ENCODE measurements at places on chromosomes 1 and 21.

GRCh38 chr1:64291931-64292330 is 88.5 kb downstream of the UBE2U start:
- no peak for DNase-seq

GRCh38 chr1:199811163-199811562 is 216.3 kb upstream of the NR5A2 start:
- no peak for DNase-seq

DNA sequence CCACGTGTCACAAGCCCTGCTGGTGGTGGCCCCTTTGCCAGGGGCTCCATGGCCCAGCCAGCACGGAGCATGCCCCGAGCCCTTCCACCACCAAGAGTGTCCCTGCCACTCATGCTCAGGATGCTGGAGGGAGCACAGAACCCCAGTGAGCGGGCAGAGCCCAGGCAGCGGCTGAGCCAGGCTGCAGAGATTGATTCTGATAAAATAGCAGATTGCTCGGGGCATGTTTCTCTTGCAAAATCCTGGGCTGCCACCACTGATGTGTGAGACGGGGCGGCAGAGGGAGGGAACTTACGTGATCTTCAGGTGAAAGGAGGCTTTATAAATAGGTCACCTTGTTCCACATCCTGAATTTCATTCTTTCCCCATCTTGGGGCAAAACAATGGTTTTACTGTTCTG is 53.2 kb downstream of the SPSB1 start:
- no peak for DNase-seq

DNA sequence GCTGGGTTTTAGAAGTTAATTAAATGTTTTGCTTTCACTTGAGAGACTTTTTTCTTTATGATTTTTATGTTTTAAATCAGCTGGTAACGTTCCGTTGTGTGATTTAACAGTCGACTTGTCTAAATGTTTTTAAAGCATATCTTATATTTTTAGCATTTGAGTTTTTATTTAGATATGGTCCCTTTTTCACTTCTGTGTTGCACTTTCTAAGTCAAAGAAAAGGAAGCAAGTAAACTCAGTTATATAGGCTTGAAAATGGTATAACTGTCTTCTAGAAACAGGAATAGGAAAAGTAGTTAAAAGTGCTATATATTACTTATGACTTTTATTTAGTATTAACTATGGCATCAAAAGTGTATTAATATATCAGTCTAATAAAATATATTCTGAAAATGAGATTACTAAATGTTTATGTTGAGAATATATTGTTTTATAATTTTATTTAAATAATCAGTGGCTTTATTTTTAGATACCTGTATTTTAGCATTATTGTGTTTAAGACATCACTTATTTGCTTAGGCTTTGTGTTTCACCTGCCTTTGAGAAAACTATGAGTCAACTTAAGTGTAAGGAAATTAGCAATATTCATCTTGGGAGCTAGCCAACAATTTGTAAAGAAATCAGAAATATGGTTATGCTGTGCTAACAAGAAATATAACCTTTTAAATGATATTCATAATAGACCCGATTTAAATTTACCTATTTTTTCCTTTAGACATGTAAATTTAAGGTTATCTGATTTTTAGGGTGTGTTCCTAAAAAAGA is 60.5 kb downstream of the RABGAP1L start:
- no peak for DNase-seq

- DNase-seq = no peak
Measured at GRCh38 chr21:27213303-27213702, 246.4 kb upstream of the ADAMTS5 start.

- no peak for DNase-seq
Measured at GRCh38 chr1:24572301-24572700, 16.4 kb downstream of the NCMAP start.

DNA sequence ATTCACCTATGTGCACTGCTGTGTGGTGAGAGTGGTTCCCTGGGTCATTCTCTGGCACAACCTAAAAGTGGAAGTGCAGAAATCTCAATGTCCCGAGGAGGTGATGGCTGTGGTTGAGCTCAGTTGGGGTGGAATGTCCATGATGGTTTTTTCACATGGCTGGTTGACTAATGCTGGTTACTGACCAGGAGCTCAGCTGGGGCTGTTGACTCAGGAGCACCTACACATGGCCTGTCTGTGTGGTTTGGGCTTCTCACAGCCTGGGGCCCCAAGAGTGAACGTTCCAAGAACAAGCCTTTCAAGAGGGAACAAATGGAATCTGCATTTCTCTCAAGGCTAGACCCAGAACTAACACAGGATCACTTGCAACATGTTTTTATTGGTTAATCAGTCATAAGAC is 6.4 kb upstream of the KANK4 start:
- no peak for DNase-seq

GRCh38 chr1:235857756-235858155 is 8.9 kb downstream of the LYST start:
- DNase-seq = no peak

DNA sequence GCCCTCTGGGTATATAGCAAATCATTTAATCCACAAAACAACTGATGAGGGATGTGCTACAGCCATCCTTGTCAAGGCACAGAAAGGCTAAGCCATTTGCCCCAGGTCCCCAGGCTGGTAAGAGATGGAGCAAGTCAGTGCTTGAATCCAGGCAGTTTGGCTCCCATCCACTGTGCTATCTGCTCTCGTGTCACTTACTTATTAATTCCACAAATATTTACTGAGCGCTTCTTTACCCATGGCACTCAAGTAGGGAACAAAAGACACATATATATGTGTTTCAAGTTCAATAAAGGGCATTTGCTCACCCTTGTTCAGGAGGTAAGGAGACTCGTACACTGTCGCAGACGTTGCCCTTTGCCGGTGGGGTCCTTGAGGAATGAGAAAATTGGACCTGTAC is 38.6 kb upstream of the MPZL1 start:
- no peak for DNase-seq

DNA sequence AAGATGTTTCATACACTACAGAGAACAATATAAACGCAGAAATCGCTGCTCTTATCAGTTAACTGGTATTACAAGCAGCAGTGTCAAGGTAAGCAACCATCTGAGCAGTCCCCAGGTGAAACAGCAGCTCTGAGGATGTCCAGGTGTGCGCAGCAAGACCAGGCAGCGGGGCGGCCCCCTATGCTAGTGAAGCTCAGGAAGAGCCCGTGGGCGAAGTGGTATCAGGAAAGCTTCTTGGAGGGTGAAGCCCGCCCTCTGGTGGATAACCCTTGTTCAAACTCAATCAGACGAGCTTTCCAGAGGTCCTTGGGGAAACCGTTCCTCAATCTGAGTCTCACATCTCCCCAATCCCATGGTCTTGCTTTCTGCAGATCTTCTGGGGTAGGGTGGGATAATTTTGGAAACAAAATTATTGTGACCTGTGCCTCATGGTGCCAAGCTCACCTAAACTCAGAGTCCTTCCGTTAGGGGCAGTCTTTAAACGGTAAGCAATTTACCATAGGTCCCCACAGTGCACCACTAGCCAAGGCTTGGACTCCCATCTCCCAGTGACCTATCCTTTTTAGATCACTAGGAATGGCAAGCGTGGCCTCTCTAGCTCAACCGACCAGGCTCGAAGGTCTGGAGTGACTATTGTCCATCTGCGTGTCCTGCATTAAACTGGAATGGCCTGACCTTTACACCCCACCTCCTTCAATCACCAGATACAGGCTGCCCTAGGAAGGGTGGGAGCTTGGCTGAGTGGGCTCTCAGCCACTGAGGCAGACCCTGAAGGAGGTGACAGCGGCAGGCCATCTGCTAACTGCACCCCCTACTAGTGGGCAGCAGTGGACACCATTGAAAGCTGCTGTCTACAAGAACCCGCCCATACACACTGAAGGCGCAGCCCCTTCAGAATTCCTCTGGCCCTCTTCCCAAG is 13.6 kb upstream of the FAM110D start:
- peak; percentile 70 for DNase-seq

Measured in activated naive CD4-positive, alpha-beta T cell treated with Interleukin-2 at 50 U/mL for 16 hours (primary cell).